Stimulated activated naive B cell treated with anti-CD40 and anti-IgM and Interleukin-4, amounts not matched to agents 10 μg/mL and 1 μg/mL and 100 μg/mL, for 72 hours (primary cell): ENCODE measurements at places on chromosomes 2 and 18.

DNA sequence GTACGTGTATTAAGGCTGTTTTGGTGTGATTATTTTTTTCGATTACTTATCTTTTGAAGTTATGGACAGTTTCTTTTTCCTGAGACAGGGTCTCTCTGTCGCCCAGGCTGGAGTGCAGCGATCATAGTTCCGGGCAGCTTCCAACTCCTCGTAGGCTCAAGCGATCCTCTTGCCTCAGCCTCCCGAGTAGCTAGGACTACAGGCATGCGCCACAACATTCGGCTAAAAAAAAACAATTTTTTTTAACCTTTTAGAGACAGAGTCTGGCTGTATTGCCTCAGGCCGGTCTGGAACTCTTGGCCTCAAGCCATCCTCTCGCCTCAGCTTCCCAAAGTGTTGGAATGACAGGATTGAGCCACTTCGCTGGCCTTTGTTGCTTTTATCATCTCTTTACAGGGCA, 945 bp downstream of the HAT1 start:
- DNase-seq, result no peak

DNA sequence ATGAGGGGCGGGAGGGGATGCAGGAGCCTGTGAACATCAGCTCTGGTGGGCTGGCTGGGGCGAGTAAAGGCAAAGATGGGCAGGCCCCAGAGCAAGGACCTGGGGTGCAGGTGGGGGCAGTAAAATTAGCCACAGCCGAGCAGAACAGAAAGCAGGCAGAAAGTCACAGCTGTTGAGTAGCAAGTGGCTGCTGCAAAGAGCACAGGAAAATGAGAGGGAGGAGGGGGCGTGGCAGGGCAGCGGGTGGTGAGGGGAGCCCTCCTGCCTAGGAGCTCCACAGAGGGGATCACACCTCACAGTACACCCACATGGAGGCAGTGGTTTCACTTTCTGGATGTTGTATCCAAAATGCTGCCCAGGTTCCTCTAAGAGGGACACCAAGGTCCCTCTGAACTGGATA, 79.6 kb downstream of the LBH start:
- DNase-seq, result no peak

GRCh38 chr18:12029786-12030584, 48.7 kb downstream of the IMPA2 start:
- DNase-seq, result no peak

GRCh38 chr2:144770616-144771230, 250.8 kb upstream of the ZEB2 start:
- DNase-seq, result no peak

DNA sequence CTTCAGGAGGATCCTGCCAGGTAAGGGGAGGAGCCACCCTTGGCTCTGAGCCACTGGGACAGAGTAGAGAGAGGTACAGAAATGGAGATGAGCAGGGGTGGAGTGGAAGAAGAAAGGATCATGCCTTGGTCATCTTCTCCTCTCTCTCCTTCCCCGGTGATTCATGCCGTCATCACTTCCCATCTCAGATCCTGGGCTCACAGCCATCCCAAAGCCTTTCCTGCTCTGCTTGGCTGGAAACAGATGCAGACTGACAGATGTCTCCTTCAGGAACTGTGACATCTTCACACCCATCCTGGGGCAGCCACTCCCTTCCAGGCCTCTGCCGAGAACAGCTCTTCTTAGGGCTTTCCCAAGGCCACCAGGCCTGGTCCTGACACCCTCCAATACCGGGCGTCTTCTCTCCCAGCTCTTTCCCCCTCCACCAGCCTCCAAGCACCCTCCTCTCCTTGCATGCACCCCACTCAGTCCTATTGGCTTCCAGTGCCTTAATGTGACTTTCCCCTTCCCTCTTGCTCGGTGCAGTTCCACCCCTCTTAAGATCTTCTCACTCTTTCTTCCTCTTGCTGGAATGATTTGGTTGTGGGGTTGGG, 58.3 kb upstream of the TNP1 start:
- DNase-seq, result no peak
